ENCODE measurements at places on chromosomes 12 and 14. TPM values are rescaled to one million over a fixed set of nuclear protein-coding genes. Genes with fewer than 3 reads are reported as not detected.

KLRD1 gene
- 0.59 TPM for total RNA-seq

DNA sequence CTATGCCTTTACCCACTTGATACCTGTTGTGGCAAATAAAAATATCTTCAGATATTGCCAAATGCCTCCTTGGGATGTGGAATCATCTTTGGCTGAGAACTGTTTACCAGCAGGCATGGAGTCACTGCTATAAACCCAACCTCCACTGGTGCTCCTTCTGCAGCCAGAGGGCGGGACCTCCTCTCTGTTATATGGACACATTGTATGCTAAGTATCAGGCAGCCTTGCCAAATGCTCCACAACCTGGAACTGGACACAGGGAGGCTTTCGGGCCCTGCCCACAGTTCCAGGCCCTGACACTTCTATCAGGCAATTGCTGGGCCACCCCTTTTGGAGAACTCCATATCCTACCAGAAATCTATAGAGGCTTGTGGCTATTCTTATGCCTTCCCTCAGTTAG lies 201.0 kb downstream of the TMX1 start:
- H3K27ac ChIP-seq, result no peak overlapping the region
- H3K36me3 ChIP-seq, result no peaks in the 10 kb centered on the region
- H3K27me3 ChIP-seq, result no peaks in the 10 kb centered on the region
- no peaks in the 10 kb centered on the region for H3K4me1 ChIP-seq

DNA sequence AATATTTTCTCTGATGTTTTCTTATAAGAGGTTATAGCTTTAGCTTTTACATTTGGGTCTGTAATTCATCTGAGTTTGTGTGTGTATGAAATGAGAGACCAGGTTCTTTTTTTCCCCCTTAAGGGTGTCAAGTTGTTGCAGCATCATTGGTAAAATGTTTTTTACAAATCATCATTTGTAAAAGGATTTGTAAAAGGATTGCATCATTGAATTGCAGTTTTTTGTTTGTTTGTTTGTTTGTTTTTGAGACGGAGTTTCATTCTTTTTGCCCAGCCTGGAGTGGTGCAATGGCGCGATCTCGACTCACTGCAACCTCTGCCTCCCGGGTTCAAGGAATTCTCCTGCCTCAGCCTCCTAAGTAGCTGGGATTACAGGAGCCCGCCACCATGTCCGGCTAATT lies 31.1 kb downstream of the MAPKAPK5 start:
- no peak for DNase-seq
- H3K27me3 ChIP-seq, result no peaks in the 10 kb centered on the region
- H3K27ac ChIP-seq, result no peak overlapping the region
- H3K36me3 ChIP-seq, result peaks cover 18% of the 10 kb centered on the region
- H3K4me3 ChIP-seq, result no peak overlapping the region

DNA sequence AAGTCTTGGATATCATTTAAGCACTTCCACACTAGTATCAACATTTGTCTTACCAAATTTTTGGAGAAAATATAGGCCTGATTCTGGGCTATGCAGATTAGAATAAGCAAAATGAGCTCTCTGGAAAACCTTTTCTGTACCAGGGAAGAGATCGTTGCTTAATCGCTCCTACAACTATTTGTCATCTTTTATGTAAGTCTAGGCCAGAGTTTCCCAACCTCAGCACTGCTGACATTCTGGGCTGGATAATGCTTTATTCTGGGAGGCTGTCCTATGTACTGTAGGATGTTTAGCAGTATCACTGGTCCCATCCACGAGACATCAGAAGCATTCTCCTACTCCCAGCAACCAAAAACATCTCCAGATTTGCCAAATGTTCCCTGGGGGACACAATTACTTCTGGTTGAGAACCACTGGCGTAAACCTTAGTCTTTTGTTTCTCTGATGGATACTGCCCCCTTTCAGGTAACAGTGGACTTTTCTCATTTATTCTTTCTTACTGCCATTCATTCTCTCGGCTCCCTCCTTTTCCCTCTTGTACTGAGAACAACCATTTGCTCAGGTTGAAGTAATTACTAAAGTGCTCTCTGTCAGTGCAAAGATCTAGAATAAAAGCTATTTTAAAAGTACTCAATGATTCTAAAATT lies 316.9 kb upstream of the E2F7 start:
- no peaks in the 10 kb centered on the region for H3K4me1 ChIP-seq
- no peaks in the 10 kb centered on the region for H3K27me3 ChIP-seq
- H3K27ac ChIP-seq, result no peak overlapping the region
- no peak for DNase-seq

CMKLR1 gene
- total RNA-seq, result 4.4 TPM

GRCh38 chr14:93318927-93319326 lies 13.9 kb downstream of the BTBD7 start:
- H3K27me3 ChIP-seq, result no peaks in the 10 kb centered on the region
- DNase-seq, result no peak
- H3K36me3 ChIP-seq, result no peaks in the 10 kb centered on the region
- peaks cover 16% of the 10 kb centered on the region for H3K4me1 ChIP-seq

GRCh38 chr14:90103808-90104207 lies 42.0 kb downstream of the KCNK13 start:
- no peaks in the 10 kb centered on the region for H3K36me3 ChIP-seq
- H3K4me1 ChIP-seq, result no peaks in the 10 kb centered on the region
- no peak for DNase-seq
- H3K27ac ChIP-seq, result no peak overlapping the region

- no peaks in the 10 kb centered on the region for H3K27me3 ChIP-seq
- no peaks in the 10 kb centered on the region for H3K4me1 ChIP-seq
Measured at GRCh38 chr12:21340403-21340802, 5.7 kb upstream of the SLCO1A2 start.

SLC4A8 gene
- total RNA-seq, result 0.02 TPM

GRCh38 chr12:103779410-103780092 lies 61.5 kb downstream of the NT5DC3 start:
- peaks cover 40% of the 10 kb centered on the region for H3K4me1 ChIP-seq
- no peak overlapping the region for H3K27ac ChIP-seq
- no peak overlapping the region for H3K4me3 ChIP-seq
- H3K27me3 ChIP-seq, result no peaks in the 10 kb centered on the region

GRCh38 chr12:106710143-106710893 lies 64.2 kb upstream of the RIC8B start:
- no peaks in the 10 kb centered on the region for H3K36me3 ChIP-seq
- DNase-seq, result no peak
- no peaks in the 10 kb centered on the region for H3K27me3 ChIP-seq

TCP11L2 gene
- total RNA-seq, result 46.1 TPM

KITLG gene
- total RNA-seq, result 11.5 TPM

DNA sequence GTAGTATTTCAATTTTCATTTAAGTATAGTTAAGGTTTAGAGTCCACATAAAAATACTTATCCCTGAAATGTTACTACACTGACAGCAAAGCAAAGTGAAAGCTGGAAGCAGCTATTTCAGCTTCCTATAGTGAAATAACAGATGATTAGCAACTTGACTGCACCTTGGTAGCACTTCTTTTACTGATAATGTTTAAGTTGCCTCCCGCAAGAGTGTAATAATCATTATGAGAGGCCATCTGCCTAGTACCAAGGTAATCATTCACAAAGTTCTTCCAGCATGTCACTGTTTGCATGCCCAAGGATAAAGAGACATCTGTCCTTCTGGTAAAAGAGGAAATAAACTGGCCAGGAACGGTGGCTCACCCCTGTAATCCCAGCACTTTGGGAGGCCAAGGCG lies 69.8 kb downstream of the LIN7A start:
- no peak for DNase-seq
- no peaks in the 10 kb centered on the region for H3K27me3 ChIP-seq
- H3K4me3 ChIP-seq, result no peak overlapping the region
- H3K36me3 ChIP-seq, result no peaks in the 10 kb centered on the region
- no peak overlapping the region for H3K27ac ChIP-seq
- no peaks in the 10 kb centered on the region for H3K4me1 ChIP-seq

DNA sequence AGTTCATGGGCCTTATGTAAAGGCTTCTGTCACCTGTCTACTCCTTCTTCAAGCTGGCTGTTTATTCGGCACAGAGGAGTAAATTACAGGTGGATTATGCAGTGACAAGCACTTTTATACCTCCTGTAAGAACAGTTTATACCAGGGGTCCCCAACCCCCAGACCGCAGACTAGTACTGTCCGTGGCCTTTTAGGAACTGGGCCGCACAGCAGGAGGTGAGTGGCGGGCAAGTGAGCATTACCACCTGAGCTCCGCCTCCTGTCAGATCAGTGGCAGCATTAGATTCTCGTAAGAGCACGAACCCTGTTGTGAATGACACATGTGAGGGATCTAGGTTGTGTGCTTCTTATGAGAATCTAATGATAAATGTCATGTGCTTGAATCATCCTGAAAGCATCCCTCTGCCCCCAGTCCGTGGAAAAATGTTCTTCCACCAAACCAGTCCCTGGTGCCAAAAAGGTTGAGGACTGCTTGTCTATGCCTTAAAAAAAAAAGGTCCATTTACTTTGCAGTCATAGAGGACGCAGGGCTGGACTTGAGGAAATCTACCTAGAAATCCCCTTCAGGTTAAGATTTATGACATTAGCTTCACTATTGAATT lies 78.8 kb downstream of the ETV6 start:
- H3K4me1 ChIP-seq, result peaks cover 22% of the 10 kb centered on the region
- no peaks in the 10 kb centered on the region for H3K36me3 ChIP-seq
- no peaks in the 10 kb centered on the region for H3K27me3 ChIP-seq
- no peak overlapping the region for H3K27ac ChIP-seq

TMEM132C gene
- 0.16 TPM for total RNA-seq

CCDC177 gene
- not detected for total RNA-seq

- DNase-seq, result no peak
- no peaks in the 10 kb centered on the region for H3K4me1 ChIP-seq
- no peaks in the 10 kb centered on the region for H3K27me3 ChIP-seq
- H3K36me3 ChIP-seq, result no peaks in the 10 kb centered on the region
- no peak overlapping the region for H3K27ac ChIP-seq
Measured at GRCh38 chr12:2754208-2754607, 40.6 kb upstream of the FKBP4 start.

GRCh38 chr12:13596714-13597113 lies 384.7 kb downstream of the GRIN2B start:
- no peak overlapping the region for H3K4me3 ChIP-seq
- DNase-seq, result no peak
- H3K27ac ChIP-seq, result no peak overlapping the region
- H3K36me3 ChIP-seq, result no peaks in the 10 kb centered on the region

SCN8A gene
- 0.44 TPM for total RNA-seq

DNA sequence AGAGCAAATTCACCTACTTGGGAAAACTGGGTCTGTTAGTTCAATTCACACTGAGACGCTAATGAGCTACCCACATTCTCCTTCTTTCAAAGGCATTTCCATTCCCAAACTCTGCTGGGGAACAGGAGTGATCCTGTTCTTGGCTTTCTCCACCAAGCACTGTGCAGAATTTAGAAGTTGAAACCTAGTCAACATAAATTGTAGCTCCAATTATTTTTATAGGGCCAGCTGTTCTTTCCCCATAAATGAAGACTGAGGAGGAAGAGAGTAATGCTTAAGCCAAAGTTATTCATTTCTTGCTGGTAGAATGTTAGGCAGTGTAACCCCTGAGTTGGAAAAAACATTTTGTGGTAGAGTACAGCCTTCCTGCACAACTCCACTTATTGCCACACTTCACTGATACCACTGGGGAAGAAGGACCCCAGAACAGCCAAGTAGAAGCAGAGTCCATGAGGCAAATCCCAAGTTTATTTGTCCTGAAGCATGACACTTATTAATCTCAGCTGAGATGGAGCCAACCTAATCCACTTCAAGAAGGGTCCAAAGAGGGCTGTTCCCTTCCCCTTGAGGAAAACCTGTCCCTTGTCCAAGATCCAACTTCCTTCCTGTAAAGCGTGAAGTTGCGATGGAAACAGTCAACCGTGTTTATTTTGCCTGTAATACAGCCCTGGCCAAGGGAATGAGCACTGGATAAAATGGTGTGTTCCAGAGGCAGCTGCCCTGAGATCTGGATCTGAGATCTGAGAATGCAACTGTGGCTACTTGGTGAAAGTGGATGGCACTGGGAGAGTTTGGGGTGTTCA lies 151.8 kb downstream of the TBX5 start:
- no peak overlapping the region for H3K4me3 ChIP-seq
- H3K27me3 ChIP-seq, result no peaks in the 10 kb centered on the region
- no peak overlapping the region for H3K27ac ChIP-seq

GRCh38 chr12:122406701-122407164 lies 15.7 kb downstream of the CLIP1 start:
- no peaks in the 10 kb centered on the region for H3K36me3 ChIP-seq
- peaks cover 76% of the 10 kb centered on the region for H3K4me1 ChIP-seq
- peak overlapping the region; percentile 29 for H3K4me3 ChIP-seq
- no peak for DNase-seq

ITGB7 gene
- 0.40 TPM for total RNA-seq

POTEG gene
- total RNA-seq, result not detected

PPP1R1A gene
- total RNA-seq, result 93.7 TPM

NXPH4 gene
- 0.58 TPM for total RNA-seq
